ENCODE measurements at places on chromosomes 7 and 10. TPM values are rescaled to one million over a fixed set of nuclear protein-coding genes. Genes with fewer than 3 reads are reported as not detected.

The PNLIPRP2 gene
- not detected for total RNA-seq

The AASS gene
- total RNA-seq: 11.7 TPM

The PDE6C gene
- not detected for total RNA-seq

The GBX1 gene
- total RNA-seq: not detected

The GIMAP7 gene
- 0.49 TPM for total RNA-seq

The SDK1 gene
- 0.44 TPM for total RNA-seq

The TMEM140 gene
- total RNA-seq: 25.7 TPM

The OPN1SW gene
- total RNA-seq: not detected

The LLCFC1 gene
- not detected for total RNA-seq

The RBM20 gene
- total RNA-seq: not detected

The SEC61A2 gene
- 3.1 TPM for total RNA-seq

The PLOD3 gene
- total RNA-seq: 58.8 TPM

The KIF5B gene
- total RNA-seq: 43.3 TPM

The CUZD1 gene
- total RNA-seq: 0.56 TPM

The CNPY1 gene
- not detected for total RNA-seq

The ACHE gene
- not detected for total RNA-seq

The UPP1 gene
- total RNA-seq: 9.7 TPM

The TMEM184A gene
- total RNA-seq: not detected

The CRHR2 gene
- not detected for total RNA-seq

The ZNF467 gene
- 8.5 TPM for total RNA-seq

The HOXA11 gene
- not detected for total RNA-seq

The ANKRD7 gene
- 0.44 TPM for total RNA-seq

All from cardiac ventricle fibroblast (primary cell).